Large intestine (tissue), 12 donors: ENCODE measurements at places on chromosomes 5 and 9.

- no peak for DNase-seq
Measured at GRCh38 chr5:9351546-9351945, 194.3 kb downstream of the SEMA5A start.

- no peak for DNase-seq
Measured at GRCh38 chr9:71758277-71758676, 10.0 kb downstream of the CEMIP2 start.

- no peak for DNase-seq
Measured at GRCh38 chr5:78004559-78004958, 228.4 kb upstream of the TBCA start.

DNA sequence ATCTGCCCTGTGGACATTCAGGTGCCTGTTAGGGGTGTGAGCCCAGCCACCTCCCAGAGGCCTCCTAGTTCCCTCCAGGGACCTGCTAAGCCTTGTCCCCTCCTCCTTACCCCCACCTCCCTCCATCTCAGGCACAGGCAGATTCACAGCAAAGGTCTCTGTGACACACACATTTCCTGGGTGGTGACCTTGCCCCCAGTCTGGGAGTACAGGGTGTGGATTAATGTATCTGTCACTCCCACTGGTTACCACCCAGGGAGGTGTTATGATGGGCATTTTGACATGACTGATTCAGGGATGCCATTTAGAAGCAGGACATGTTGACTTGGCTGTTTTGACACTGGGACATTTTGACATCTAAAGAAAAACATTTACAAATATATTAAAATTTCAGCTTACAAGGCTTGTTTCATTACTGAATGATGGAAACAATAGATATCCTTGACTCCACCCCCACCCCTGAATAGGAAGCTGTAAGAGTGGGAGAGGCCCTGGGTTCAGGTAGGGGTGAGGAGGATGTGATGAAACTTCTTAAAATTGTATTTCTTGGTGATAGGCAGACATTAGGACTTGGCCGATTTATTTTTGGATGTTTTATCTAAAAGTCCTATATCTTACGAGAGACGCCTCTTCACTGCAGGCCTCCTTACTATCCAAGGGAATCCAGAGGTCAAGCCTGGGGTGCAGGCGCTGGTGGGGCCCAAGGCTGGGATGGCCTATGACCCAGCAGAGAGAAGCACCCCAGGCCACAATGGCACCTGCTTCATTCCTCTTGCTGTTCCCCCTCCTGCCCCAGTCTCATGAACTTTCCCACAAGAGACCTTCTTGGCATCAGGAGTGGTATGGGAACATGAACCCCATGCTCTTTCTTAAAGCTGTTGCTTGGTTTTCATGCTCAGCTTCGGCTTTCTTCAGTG is 101.9 kb downstream of the MACROH2A1 start:
- no peak for DNase-seq

DNA sequence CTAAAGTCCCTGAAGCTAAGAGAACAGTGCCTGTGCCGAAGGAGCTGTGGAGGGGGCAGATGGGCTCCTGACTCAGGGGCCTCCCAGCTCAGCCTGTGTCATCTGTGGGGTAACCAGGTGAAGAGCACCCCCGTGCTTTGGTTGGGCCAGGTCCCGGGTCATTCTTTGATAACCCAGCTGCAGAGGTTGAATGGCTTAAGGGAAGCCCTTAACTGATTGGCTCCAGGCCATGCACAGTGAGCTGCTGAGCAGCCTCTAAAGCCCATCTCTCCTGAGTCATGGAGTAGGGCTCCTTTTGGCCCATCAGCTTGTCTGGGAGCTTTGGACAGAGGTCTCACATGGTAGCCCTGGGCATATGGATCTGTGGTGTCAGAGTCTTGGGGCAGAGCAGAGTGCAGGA is 28.7 kb downstream of the COL27A1 start:
- no peak for DNase-seq
